Stimulated activated CD4-positive, alpha-beta T cell treated with anti-CD3 and anti-CD28 coated beads, TNF-alpha, amount 100 ng/mL, for 1 hour (primary cell): ENCODE measurements at places on chromosomes 1 and 21.

- no peak for DNase-seq
Measured at GRCh38 chr21:42051788-42052187, 19.3 kb upstream of the UMODL1 start.

- DNase-seq, result no peak
Measured at GRCh38 chr1:117685936-117686806, 80.3 kb downstream of the TENT5C start.

DNA sequence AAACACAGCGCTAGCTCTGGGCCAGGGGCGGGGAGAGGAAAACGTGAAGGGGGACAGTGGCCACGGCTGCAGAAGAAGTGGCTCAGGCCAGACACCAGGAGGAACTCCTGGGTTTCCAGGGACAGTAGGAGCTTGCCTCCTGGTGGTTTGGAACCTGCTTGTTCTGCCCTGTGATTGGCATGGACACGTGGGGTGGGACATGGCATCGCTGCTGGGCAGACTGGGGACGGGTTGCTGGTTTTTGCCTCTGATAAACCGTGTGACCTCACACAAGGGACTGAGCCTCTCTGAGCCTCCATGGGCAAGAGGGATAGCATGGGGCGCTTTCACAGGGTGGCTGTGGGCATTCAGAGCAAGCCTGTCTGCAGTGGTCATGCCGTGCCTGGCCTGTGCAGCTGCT, 7.5 kb upstream of the PLCH2 start:
- no peak for DNase-seq

GRCh38 chr1:116224561-116224960, 113.4 kb downstream of the MAB21L3 start:
- no peak for DNase-seq

DNA sequence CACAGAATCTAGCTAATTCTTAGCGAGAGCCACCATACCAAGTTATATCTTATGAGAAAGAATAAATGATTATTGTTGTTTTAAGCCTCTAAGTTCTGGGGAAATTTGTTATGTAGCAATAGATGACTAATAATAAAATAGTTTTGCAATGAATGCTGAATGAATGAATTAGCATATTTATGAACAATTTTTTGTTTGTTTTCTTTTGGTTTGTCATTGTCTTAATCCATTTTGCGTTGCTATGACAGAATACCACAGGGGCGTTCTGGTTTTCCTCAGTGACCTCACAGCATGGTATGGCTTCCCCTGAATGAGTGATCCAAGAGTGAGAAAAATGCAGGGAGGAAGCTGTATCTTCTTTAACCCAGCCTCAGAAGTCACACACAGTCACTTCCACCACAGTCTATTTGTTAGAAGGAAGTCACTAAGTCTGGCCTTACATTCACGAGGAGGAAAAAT, 53.8 kb upstream of the HPDL start:
- no peak for DNase-seq

GRCh38 chr1:110515041-110515440, 3.9 kb downstream of the KCNA10 start:
- no peak for DNase-seq

DNA sequence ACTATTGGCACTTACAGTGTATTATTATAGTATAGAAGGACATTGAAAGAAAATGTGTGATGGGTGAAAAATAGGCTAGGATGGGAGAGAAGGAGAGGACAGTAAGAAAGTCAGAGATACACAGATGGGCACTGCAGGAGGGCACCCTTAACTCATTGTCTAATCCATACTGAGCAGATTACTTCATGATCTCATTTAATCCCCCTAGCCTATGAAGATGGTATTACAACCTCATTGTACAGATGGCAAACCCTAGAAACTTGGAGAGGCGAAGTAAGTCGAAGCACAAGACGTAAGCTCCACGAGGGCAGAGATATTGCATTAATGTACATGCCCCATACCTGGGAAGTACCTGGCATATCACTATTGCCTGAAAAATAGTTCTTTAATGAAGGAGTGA, 346.9 kb upstream of the DAB1 start:
- no peak for DNase-seq

- DNase-seq, result no peak
Measured at GRCh38 chr21:36459098-36459497, 20.8 kb downstream of the CLDN14 start.

GRCh38 chr1:38332649-38333310, 286.2 kb upstream of the POU3F1 start:
- no peak for DNase-seq

DNA sequence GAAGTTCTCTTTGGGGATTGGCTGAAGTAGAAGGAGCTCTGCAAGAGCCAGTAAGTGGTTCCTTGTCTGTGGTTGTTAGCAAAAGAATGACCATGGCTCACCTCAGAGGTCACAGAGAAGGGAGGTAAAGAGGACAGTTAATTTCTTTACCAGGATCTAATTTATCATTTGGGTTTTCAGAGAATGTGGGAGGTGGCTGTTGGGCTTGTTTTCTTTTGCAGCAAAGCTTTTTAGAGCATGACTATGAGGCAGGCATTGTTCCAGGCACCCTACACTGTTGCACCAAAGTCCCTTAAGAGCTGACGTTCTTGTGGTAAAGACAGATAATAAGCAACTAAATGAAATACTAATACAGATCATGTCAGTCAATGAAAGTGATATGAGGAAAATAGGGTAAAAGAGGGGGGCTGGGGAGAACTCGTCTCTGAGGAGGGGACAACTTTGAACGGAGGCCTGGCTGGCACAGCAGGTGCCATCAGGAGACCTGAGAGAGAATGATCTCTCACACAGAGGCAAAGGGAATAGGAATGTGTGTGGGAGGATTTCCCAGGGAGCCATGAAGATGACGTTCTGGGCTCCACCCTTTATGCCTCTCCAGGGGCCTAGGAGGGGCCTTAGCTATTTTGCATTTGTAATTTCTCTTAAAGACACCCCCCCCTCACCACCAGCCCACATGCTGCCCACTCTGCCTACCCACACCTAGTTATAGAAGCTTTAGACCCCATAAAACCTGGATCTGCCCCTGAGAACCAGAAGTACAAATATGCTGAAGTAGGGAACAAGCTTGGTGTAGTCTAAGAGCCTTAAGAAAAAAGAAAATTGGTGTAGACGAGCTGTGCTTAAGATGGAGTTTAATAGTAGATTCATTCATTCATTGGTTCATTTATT, 177.5 kb downstream of the ROR1 start:
- DNase-seq, result no peak

- DNase-seq, result no peak
Measured at GRCh38 chr1:204947747-204948146, 77.1 kb downstream of the NFASC start.

GRCh38 chr1:100342348-100342747, 10.0 kb upstream of the CDC14A start:
- DNase-seq, result no peak
